ENCODE measurements at places on chromosomes 2 and 18. TPM values are rescaled to one million over a fixed set of nuclear protein-coding genes. Genes with fewer than 3 reads are reported as not detected.

Gene TRIM43
- total RNA-seq = not detected

Gene SERPINB10
- not detected for total RNA-seq

Gene CRYGC
- total RNA-seq = not detected

Gene CTAGE1
- total RNA-seq = not detected

Gene GKN2
- not detected for total RNA-seq

Gene MTERF4
- total RNA-seq = 49.2 TPM

Gene TEX44
- not detected for total RNA-seq

Gene CHRNG
- not detected for total RNA-seq

Gene DSG3
- not detected for total RNA-seq

Gene OTOF
- total RNA-seq = 2.6 TPM

Gene PRSS56
- total RNA-seq = not detected

Gene CD28
- total RNA-seq = 64.1 TPM

- DNase-seq = no peak
Observed at GRCh38 chr18:37452015-37452414, 113.6 kb downstream of the CELF4 start.

GRCh38 chr2:166091439-166091838 lies 36.4 kb downstream of the SCN1A start:
- DNase-seq = no peak

GRCh38 chr2:239184968-239185903 lies 215.6 kb downstream of the HDAC4 start:
- DNase-seq = no peak

DNA sequence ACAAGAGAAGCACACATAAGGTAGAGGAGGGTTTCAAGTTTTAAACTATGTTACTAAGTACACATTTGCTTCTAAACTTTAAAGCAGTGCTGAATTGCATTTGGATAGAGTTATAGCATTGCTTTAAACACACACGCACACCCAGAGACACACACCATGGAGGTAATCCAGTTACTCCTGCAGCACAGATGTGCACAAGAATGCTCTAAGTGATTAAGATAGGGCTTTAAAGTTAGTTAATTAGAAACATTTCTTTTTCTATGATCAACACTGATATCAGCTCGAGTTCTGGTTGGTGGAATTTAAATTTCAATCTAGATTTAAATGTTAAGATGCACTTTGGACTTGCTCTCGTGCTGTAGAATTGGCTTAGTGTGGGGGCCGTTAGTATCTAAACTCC lies 492.3 kb downstream of the ZEB2 start:
- DNase-seq = no peak

DNA sequence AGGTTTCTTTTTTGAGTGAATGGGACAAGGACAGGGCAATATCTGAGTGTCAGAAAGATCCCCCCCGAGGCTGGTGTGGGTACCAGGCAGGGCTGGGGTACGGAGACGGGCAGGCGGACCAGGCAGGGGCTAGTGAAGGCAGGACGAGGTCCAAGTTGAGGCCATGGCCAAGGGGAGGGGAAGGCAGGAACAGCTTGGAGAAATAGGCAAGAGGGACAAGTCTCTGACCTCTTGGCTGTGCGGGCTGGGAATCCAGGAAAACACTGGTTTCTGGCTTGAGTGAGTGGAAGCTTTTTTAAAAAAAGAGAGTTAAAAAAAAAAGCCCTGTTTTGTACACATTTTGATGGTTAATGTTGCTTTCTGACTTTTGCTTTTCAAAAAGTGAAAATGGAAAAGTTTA lies 30.3 kb downstream of the ASAP2 start:
- DNase-seq = no peak

- DNase-seq = no peak
Observed at GRCh38 chr2:117436697-117437096, 377.8 kb upstream of the DDX18 start.

GRCh38 chr18:23313379-23313778 lies 139.7 kb upstream of the RIOK3 start:
- DNase-seq = no peak

GRCh38 chr2:30365201-30365600 lies 81.8 kb upstream of the LCLAT1 start:
- no peak for DNase-seq

DNA sequence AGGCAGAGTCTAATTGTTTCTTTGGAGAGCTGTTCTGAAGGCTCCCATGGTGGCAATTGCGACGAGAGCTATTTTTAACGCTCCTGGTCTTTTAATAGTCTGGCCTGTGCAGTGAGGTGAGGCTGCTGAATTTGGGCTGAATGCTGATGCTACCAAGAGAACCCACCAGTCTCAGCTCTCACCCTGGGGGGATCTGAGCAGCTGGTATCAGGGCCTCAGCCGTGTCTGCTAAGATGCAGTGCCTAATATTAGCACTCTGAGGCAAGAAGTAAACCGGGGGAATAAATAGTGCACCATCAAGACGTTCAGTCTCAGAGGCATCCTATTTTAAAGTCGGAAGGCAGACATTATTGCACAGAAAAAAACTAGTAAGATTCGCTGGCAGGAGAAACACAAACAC lies 214.8 kb upstream of the PID1 start:
- DNase-seq = no peak

GRCh38 chr2:11203480-11203879 lies 48.2 kb downstream of the SLC66A3 start:
- no peak for DNase-seq

GRCh38 chr2:67985586-67985985 lies 77.2 kb downstream of the C1D start:
- no peak for DNase-seq

DNA sequence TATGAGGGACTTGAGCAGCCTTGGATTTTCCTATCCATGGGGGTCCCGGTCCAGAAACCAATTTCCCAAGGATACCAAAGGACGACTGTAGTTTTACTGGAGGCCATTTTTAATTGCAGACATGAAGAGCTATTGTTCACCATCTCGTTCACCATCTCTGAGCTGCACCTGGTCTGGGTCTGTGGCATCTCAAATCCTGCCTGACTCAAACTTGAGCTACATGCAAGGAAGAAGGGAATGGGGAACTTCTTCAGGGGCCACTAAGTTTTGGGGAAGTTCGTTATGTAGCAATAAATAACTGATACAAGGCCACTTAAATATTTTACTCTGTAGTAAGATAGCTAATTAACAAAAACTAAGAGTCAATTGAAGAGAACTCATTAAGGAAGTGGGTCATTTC lies 2.1 kb upstream of the SMCHD1 start:
- DNase-seq = no peak

GRCh38 chr2:32739664-32740063 lies 111.8 kb downstream of the TTC27 start:
- DNase-seq = no peak

- no peak for DNase-seq
Observed at GRCh38 chr2:10346929-10347561, 44.3 kb downstream of the HPCAL1 start.

DNA sequence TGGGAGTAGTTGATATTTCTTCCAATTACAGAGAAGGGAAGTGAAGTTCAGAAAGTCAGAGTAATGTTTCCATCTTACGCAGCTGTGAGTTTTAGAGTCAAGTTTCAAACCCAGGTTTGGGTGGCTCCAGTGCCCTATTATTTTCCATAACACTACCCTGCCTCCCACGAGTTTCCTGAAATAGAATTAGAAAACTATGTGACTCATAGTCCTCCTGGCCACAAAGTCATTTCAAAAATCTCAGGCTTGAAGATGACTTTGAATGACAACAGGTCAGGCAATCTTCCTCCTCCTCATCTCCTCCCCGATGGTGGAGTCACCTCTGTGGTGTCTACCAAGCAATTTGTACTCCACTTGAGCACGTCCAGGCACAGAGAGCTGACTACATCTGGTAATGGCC lies 212.3 kb upstream of the TRIB2 start:
- no peak for DNase-seq

DNA sequence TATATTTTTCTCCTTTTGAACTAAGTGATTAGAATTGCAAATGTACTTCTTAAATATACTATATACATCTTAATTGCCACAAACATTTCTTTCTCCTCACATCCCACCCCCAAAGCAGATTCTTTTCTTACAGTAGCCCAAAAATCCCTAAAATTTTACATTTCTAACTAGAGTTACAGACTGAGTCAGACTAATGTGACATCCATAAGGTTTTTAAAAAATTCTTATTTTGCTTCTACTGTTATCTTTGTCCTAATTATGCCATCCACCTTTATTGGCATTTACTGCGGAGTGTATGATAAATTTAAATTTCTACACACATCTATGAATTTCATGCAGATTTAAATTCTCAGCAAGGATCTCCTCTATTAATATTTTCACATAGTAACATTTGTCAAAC lies 15.8 kb downstream of the PELI1 start:
- no peak for DNase-seq

DNA sequence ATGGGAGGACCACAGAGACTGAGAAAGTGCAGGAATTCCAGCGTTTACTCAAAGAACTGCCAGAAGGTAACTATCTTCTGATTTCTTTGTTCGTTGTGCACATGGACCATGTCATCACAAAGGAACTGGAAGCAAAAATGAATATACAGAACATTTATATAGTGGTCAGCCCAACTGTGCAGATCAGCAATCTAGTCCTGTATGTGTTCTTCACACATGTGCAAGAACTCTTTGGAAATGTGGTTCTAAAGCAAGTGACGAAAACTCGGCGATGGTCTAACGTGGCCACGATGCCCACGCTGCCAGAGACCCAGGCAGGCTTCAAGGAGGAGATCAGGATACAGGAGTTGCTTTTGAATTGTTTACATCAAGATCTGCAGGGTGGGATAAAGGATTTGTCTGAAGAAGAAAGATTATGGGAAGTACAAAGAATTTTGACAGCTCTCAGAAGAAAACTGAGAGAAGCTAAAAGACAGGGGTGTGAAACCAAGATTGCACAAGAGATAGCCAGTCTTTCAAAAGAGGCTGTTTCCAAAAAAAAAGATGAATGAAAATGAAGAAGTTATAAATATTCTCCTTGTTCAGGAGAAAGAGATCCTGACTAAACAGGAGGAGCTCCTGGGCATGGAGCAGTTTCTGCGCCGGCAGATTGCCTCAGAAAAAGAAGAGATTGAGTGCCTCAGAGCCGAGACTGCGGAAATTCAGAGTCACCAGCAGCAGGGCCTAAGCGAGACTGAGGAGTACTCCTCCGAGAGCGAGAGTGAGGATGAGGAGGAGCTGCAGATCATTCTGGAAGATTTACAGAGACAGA lies 8.3 kb upstream of the CHST10 start:
- no peak for DNase-seq

DNA sequence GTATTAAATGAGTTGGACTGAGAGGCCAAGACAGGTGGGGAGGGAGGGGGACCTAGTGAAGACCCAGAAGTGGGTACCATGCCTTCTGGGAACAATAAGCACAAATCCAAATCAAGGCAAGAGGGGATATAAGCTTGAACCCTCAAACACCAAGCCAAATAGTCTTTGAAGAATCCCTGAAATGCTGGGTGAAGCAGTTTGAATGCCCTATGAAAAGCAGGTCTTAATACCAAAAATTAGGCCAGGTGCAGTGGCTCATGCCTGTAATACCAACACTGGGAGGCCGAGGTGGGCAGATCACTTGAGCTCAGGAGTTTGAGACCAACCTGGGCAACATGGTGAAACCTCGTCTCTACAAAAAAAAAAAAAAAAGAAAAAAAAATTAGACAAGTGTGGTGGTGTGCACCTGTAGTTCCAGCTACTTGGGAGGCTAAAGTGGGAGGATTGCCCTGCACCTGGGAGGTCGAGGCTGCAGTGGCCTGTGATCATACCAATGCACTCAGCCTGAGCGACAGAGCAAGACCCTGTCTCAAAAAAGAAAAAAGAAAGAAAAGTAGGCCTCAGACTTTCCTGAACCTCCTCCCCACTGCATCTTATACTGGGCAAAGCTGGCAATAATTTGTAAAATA lies 3.5 kb downstream of the PCBP1 start:
- DNase-seq = no peak

GRCh38 chr2:28360718-28361293 lies 31.9 kb upstream of the FOSL2 start:
- DNase-seq = no peak

- no peak for DNase-seq
Observed at GRCh38 chr2:239093542-239093941, 245.7 kb downstream of the TWIST2 start.

DNA sequence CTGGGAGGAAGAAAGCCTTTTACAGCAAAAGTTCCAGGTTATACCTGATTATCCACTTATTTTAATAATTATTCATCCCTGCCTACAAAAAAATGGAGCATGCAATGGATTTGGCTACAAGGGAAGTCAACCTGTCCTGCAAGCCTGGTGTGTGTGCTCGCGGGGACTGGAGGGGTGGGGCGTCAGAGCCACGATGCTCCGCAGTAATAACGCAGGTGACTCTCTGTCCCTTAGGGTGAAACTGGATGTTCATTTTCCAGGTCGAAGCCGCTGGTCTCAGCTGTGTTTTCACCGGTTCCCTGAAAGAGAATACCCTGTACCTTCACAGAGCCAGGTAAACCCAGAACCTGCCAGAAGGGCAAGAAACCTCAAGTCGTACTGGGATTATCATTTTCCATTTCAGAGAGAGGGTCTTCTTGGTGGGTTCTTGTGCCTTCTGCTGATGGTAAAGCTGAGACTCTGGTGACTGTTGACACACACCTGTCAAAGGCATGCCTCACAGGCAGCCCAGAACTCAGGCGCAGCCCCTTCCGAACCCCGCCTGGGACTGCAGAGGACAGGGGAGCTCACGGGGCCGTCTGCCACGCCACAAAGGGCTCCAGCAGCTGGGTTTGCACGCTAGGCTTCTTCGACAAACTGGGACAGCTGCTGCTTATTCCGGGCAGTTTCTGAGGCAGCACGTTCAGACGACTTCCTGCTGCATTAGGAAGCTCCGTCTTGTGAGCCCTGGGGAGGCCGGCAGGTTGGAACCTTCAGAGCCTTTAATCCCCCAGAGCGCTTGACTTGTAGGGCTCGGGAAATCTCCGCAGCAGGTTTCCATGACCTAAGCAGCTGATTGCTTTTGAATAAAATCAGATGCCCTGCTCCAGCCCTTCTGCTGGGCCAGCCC lies 58.6 kb downstream of the KCNG2 start:
- DNase-seq = no peak

DNA sequence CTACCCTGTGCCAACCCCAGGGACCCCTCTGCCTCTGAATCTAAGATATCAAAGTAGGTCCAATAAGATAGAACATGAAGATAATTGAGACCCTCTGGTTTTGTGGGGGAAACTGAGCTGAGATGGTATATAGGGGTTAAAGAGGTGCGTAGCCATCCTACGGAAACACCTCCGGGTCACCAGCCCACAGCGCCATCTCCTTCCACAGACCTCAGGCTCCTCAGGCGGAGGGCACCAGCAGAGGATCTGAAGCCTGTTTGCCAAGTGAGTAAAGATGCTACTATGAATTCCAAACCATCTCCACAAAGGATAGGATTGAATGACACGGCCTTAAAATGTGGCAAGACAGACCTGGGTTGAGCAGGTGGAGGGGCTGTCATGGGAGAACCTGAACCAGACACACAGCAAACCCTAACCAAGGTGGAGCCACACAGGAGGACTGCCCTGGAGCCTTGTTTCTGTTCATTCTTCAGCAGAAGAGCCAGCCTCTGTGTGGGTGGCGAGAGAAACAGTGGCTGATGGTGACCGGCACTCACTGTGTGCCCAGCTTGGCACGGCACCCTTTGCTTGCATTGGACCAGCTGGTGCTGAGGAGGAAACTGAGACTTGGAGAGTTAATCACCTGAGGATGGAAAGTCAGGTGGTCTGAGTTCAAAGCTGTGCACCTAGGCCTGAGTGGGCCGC lies 10.2 kb downstream of the GBX2 start:
- no peak for DNase-seq

GRCh38 chr2:43420389-43420801 lies 175.4 kb downstream of the THADA start:
- DNase-seq = no peak

- no peak for DNase-seq
Observed at GRCh38 chr18:33817096-33817495, 239.1 kb downstream of the ASXL3 start.

Data from CD8-positive, alpha-beta memory T cell (primary cell).